Chondrocyte (in vitro differentiated cells): ENCODE measurements at places on chromosomes 2 and 18. TPM values are rescaled to one million over a fixed set of nuclear protein-coding genes. Genes with fewer than 3 reads are reported as not detected.

Gene FRZB
- 13.8 to 31.6 TPM (median 15.0 TPM) in 3 replicates for total RNA-seq

Gene ELOA2
- not detected in 3 replicates for total RNA-seq

DNA sequence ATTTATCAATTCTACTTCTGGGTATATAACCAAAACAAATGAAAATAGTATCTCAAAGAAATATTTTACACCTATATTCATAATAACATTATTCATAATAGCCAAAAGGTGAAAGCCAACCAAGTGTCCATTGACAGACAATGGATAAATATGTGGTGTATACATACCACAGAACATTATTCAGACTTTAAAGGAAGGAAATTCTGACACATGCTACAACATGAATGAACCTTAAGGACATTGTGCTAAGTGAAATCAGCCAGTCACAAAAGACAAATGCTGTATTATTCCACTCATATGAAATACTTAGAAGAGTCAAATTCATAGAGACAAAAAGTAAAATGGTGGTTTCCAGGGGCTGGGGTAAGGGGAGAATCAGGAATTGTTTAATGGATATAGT is 370.5 kb upstream of the CHAC2 start:
- DNase-seq = no peak

DNA sequence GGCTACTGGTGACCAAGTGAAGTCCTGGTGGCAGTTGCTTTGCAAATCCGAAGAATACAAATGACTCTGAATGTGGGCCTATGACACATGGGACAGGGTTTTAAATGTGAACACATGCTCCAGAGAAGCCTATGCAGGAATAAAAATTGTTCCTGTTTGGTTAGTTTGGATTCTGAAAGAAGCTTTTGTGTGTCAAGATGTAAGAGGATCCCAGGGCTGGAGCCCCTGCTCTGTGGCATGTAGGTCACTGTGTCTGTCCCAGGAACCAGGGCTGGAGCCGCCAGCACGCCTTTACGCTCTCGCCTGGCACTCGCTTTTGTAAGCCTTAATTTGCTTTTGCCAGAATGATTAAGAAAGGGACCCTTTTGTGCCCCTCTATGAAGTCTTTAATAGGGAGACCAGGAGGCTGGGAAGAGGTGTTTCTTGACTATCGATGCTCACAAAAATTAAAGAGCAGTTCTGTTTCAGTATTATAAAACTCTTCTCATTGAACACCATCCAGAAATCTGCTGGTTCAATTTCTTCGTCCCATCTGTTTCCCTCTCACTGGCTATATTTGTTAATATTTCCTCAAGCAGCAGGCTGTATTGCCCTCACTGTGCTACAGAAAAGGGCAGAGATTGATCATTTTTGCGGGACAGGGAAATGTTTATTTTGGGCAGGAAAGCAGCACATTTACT is 532.7 kb upstream of the POU3F3 start:
- DNase-seq = no peak

GRCh38 chr2:151824886-151825285 is 3.3 kb downstream of the ARL5A start:
- DNase-seq = no peak

DNA sequence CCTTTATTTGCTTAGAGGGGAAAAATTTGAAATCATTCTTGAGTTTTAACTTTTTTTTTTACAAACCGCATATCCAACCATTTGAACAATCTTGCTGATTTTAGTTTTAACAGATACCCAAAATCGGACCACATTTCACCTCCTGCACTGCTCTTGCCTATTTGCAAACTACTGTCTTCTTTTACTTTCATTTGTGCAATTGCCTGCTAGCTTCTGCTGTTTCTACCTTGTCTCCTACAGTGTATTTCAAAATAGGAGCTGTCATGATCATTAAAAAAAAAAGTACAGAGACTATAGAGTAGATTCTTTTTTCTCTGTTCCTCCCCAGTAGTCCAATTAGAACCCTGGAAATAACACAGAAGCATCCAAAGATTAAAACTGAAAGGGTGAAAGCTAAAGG is 1081.2 kb downstream of the SOCS6 start:
- no peak for DNase-seq

DNA sequence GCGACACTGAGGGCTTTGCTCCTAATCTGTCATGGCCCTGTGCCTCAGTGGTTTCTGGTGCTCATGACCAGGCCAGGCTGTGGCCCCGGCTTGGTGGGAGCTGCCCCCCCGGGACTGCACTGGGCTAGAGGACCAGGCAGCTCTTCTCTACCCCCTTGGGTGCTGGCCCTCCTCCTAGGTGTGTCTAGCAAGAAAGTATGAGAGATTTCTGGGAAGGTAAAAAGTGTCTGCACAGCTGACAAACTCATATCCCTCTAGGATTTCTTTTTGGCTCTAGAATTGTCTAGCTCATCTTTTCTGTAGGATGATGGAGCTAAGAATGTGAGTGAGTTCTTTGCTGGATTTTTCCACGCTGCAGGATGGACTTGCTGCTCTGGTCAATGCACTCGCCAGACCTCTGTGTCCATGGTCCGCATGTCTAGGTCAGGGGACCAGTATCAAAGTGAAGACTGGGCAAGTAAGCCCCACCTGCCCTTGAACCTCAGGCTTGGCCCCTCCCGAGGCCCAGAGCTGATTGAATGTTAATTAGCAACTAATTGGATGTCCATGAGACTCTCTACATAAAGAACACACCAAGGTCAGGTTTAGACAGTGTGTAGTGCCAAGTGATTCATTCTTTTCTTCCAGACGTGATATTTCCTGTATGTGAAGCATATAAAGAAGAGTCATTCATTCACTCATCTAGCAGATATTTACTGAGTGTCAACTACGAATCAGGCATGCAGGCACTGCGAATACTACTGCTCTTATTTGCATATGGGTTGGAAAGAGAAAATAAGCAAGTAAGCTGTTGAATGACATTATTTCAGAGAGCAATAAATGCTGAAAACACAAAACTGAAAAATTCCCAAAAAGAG is 15.6 kb upstream of the PSD4 start:
- no peak for DNase-seq

GRCh38 chr2:218748741-218749441 is 33.1 kb upstream of the CYP27A1 start:
- no peak for DNase-seq

DNA sequence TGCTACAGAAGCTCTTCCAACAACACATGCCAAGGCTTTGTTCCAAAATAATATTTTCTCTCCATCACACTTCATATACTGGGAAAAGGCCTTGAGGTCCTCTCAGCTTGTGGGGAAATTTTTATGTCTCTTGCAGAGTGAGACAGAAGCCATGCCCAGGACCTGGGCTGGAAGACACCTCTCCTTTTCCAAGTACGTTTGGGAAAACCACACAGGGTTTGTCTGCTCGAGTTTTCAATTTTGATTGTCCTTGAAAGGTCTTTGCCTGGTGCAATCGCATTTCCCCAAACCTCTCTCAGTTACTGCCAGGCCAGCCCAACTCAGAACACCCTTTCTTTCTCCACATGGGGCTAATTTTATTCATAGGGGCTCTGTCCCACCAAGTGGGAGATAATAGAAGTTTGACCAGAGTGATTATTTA is 272.2 kb downstream of the OSR1 start:
- DNase-seq = no peak

GRCh38 chr18:6994056-6994770 is 123.4 kb downstream of the LAMA1 start:
- no peak for DNase-seq
